ENCODE measurements at places on chromosomes 7 and 10.

DNA sequence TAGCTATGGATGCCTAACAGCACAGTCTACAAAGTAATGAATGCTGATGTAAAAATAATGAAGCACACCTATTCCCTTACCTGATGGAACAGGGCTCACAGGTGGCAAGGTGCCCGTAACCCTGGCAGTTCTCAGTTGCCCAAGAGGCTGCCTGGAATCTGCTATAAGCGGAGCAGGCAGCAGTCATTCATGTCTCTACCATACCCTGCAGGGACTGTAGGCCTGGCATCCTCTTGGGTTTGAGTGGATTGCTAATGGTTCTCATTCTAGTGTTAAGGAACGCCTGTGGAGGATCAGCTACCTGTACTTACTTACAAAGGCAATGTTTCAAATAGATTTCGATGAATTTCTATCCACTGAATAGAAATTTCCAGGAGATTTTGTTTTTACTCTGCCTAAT is 38.4 kb downstream of the BAIAP2L1 start:
- DNase-seq: no peak

DNA sequence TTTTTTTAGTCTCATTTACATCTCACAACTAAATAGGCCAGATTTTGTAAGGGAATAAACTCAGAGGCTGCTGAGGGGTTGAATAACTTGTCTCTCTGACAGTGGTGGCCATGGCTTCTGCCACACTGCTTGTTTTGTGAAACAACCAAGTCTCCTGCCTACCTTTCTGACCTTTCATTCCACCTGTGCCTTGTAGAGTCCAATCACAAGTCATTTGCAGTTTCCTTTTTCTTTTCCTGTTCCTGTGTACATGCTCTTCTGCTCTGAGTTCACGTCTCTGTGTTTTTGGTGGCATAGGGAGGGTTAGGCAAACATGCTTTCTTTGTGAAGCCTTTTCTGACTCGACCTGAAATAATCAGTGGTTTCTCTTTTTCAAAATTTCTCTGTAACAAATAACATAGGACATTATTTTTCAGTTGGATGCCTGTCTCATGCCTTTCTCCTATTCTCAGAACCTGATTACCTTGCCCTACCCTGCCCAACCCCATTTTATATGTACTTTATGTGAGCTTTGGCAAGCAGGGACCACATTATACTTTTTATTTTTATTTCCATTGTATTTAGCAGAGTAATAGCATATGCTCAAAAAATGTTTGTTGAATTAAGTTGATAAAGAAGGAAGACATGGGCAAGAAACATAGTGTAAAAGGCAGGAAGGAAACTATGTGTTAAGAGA is 81.7 kb downstream of the HDAC9 start:
- DNase-seq: no peak

GRCh38 chr10:102658802-102659201 is 14.5 kb downstream of the TRIM8 start:
- no peak for DNase-seq

DNA sequence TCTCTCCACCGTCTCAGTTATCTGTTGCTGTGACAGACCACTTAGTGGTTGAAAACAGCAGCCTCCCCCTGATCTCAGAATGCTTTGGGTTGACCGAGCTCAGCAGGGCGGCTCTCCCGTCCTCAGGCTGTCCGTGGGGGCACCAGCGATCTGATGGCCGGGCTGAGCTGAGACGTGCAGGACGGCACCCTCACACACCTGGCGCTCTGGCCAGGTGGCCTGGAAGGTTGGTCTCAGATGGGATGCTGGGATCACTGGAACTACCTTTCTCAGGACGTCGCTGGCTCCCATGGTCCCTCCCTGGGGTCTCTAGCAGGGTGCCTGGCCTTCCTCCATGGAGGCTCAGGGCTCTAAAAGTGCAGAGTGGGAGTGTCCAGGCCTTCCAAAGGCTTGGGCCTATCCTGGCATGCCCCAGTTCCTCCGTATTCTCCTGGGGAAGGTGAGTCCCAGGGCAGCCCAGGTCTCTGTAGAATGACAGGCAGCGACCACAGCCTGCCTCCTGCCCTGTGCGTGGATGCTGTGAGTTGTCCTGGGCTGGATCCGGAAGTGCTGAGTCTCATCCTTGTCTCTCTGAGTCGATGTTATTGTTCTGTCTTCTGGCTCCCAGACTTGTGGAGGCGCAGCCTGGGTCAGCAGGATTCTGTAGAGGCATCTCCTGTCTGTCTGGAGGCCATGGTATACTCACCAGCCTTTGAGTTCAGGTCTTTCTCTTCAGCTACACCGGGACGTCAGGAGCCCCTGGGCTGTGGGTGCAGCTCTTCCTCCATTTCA is 12.2 kb upstream of the PWWP2B start:
- no peak for DNase-seq

- DNase-seq: no peak
Observed at GRCh38 chr10:68027429-68027828, 47.7 kb downstream of the HERC4 start.

DNA sequence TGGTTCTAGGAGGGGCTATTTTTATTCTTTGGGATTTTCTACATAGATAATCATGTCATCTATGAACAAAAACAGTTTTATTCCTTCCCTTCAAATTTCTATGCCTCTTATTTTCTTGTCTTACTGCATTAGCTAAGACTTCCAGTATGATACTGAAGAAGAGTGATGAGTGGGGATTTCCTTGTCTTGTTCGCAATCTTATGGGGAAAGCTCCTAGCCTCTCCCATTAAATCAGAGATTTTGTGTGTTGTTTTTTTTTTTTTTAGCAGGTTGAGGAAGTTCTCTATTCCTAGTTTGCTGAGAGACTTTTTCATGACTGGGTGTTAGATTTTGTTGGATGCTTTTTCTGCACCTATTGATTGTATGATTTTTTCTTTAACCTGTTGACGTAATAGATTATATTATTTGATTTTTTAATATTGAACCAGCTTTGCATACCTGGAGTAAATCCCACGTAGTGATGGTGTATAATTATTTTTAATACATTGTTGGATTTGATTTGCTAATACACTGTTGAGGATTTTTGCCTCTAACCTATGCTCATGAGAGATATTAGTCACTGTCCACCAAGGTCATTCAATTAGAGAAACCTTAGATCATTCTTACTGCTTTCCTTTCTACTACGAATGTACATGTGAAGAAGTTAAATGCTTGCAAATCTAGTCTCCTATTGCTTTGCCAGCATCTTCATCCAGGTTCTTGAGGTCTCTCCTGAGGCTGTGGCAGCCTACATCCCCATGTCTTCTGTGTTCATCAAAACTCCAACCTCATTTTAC is 6.5 kb downstream of the ATP5F1C start:
- DNase-seq: no peak

GRCh38 chr7:11592699-11593098 is 239.3 kb downstream of the THSD7A start:
- DNase-seq: no peak

- no peak for DNase-seq
Observed at GRCh38 chr10:107442035-107442505, 277.6 kb upstream of the SORCS1 start.

Measured in hepatic stellate cell (primary cell).